Stimulated activated CD4-positive, alpha-beta T cell treated with anti-CD3 and anti-CD28 coated beads, Interleukin-2, amount 100 ng/mL, for 4 hours (primary cell): ENCODE measurements at places on chromosomes 12 and 14.

DNA sequence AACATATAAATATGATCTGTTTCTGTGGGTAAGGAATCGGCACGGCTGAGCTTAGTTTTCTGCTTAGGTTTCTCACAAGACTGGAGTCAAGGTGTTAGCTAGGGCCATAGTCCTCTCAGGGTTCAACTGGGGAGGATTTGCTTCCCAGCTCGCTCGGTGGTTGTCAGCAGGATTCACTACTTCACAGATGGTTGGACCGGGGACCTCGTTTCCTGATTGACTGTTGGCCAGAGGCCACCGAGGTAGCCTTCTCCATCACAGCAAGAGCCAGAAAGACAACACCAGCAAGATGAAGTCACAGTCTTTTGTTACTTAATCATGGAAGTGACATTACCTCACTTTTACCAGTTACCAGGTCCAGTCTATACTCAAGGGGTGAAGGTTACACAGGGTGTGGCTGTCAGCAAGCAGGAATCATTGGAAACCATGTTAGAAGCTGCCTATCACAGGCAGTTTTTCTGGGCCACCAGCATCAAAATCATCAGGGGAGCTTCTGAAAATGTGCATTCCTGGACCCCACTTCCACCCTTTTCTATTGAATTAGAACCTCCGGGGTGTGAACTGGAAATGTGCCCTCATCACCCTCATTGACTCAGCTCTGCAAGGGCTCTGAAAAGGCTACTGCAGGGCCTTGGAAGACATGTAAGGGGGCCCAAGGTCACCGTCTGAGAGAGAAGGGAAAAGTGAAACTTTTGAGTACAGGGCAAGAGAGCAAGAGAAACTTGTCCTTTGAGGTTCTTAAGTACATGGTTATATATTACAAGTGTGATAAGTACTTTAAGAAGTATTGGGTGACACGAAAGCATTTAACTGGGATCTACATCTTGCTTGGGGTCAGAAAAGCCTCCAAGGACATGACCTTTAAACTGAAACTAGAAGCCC, 10.9 kb downstream of the COPS7A start:
- DNase-seq: no peak

GRCh38 chr12:59886131-59886733, 290.4 kb downstream of the SLC16A7 start:
- DNase-seq: no peak

GRCh38 chr12:5437589-5437988, 5.7 kb downstream of the NTF3 start:
- DNase-seq: no peak

- DNase-seq: no peak
Observed at GRCh38 chr12:128606538-128606937, 217.2 kb downstream of the SLC15A4 start.

DNA sequence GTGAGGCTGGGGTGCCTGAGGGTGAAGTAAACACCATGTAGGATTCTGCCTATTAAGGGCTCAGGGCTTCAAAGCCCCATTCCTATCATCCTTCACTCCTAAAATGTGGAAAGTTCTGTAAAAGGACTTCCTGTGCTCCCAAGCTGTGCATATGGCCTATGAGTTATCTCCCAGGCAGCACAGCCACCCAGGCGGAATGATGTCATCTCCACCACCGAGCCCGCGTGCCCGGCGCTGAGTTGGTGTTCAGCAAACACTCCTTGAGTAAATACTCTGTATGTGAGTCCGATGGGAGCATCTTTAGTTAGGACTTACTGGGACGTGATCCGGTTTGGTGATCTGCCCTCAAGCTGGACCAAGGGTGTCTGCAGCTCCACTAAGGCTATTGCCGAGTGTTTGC, 437.3 kb downstream of the MED13L start:
- DNase-seq: no peak

DNA sequence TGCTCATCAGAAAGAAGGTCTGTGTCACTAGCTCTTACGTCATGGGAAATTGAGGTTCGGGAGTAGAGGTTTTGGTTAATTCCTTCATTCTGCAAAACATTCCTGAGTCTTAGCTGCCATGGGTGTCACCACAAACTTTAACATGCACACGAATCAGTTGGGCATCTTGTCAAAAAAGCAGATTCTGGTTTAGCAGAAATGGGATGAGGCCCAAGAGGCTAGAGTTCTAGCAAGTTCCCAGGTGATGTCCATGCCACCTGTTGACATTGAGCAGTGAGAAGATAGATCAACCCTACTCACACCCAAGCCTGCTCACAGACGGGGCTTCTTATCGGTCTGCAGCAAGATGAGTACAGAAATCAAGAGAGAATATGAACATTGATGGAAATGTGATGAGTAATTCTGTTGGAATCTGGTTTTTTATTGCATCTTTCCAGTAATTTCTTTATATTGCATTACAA, 11.7 kb upstream of the RIN3 start:
- DNase-seq: no peak

DNA sequence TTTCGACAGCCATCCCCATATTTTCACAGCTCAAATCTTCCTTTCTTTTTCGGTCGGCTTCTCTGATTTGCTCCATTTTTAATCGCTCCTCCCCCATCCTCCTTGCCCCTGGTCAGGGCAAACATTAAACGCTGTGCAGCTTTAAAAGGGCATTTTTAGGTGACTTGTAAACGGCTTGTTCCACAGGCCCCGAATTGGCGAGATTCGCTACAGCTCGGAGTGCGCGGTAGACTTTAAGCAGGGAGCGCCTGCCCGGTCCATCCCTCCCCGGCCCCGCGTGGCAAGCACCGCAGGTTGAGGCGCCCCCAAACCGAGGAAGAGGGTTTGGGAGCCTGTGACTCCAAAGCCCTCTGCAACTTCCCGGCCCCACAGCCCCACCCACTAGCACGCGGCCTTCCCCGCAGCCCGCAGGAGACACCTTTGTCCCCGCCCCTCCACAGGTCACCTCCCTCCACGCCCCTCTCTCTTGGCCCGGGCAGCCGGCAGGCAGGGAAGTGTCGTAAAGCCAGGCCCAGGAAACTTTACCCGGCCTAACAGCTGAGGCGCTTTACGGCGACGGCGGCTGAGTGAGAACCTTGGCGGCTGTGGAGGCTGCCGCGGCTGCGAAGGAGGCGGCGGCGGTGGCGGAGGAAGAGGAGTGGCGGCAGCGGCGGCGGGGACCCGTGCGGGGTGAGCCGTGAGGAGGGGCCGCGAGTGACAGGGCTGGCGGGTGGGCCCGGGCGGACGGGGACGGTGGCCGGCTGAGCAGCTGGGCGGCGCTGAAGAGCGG, at the start of gene NAA30:
TSS of gene NAA30 (plus strand) at position 550 of the 769 bp plus-strand sequence. CDS start 372 bp downstream, outside the sequence.
- DNase-seq: peak; percentile 92

DNA sequence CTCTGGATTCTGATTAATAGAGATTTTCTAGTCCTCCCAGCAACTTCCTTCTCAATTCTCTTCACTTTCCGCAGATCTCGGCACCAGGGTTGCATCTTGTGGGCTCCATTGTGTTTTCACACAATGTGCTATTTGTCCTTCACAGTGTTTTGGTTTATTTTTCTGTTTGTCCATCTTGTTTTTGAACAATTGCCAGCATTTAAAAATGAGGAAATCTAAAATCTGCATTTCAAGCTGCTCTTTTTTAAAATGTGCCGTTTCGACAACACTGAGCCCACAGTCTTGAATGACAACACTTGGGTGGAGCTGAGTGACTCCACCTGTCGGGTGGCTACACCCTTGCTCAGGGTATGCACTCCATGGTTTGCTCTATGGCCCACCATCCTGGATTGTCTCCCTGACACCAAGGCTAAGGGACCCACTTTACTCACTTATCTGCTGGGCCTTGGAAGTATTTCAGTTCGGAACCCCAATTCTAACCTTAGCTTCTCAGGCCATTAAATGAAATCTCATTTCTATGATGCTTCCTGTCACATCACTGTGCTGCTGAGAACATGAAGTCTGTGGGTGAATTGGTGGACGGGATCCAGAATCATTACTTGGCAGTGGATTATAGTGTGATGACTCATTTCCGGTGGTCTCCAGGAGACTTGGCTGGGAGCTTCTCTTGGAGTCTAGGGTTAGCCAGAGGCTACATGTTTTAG, 3.4 kb upstream of the MYRFL start:
- no peak for DNase-seq
